Brain microvascular endothelial cell (primary cell): ENCODE measurements at places on chromosomes 3 and 15.
A peak's percentile ranks its signal among the peaks of the same experiment; 100 is the strongest.

DNA sequence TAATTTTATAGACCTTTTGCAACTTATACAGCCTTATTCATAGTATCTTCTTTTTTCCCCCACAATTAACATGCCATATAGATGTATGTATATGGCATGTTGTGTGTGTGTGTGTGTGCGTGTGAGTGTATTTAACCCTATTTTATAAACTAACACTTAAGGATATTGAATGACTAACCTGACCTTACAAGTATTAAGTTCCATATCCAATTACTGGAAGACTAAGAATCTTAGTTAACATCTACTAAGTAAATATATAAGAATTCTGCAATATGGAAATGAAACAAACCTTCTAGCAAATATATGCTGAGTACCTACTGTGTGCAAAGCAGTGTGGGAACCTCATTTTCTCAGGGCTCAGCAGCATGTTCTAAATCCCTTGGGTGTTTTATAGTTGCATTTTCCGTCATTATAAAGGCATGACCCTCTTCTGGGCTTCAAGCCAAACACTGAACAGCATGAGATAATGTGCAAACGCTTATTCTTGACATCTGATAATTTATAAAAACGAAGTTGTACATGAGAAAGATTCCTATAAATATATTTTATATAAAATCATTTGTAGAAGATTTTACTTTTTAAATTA, 105.5 kb downstream of the NLGN1 start:
- peak; percentile 79 for DNase-seq

- peak; percentile 41 for DNase-seq
These were observed 101.4 kb downstream of the ABI3BP start for GRCh38 chr3:100891827-100892226.

- no peak for DNase-seq
These were observed 187.5 kb downstream of the SPATA16 start for GRCh38 chr3:172953571-172953970.

DNA sequence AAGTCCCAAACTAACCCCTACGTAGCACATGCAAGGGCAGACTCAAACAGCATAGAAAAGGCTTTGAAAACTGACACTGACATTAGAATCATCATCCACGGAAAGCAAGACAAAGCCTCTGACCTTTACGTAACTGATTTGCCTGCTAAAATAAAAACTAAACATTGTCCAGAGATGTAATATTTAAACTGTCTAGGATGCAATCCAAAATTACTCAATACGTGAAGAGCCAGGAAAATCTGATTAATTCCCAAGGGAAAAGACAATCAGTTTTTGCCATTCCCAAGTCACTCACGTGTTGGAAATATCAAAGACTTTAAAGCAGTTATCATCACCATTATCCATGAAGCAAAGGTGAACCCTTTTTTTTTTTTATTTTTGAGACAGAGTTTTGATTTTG, 13.3 kb upstream of the IQCF1 start:
- DNase-seq: no peak

DNA sequence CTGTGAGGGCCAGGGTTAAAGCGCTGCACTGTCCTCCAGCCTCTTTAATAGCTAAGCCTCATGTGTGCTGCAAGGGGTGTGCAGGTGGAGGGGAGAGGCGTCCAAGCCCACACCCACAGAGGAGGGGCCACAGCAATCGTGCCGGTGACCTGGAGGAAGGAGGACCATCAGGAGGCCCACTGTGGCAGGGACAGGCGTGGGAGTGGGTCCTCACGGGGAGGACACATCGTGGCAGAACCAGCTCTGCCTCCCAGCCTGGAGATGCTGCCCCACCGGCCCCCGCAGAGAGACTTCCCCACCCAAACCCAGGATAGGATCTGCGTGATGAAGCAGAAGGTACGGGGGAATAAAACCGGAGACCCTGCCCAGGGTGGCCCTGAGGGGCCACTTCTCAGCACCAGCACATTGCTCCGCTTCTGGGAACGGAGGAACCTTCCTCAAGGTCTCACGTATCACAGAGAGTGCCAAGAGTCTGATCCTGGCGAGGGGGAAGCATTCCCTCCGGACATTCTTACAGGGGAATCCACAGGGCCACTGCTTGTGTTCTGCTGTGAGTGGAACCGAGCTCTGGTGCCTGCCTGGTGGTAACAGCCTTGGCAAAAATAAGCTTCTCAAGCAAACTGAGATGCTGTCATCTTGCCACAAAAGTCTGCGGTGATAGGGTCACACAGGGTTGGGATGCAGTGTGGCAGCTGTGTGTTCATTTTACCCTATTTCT, 199.8 kb downstream of the XXYLT1 start:
- no peak for DNase-seq

DNA sequence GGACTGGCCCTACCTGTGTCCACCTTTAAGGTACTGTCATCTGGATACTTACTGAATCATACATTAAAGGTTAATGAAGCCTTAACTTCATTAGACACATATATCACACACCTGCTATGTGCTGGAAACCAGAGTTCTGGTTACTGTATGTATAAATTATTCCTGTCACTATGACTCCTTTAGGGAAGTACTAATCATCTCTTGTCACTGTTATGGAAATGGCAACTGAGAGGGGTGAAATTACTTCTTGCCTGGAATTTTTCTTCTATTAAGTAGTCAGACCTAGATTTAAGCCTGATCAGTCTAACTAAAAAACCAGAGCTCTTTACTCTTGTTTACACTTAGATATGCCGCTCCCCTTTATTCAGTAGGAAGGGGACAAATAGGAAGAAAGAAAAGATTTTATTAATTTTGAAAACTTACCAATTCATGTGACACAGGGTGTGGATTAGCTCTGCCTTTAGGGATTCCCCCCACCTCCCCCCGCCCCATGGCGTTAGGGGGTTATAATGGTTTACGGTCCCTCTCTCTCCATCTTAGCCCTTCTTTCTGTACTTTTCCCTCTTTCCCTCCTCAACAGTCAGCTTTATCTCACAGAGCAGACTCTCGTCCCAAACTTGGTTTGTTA, 152.5 kb downstream of the KLHL25 start:
- no peak for DNase-seq

GRCh38 chr3:113802795-113803455, 35.7 kb upstream of the GRAMD1C start:
- no peak for DNase-seq

- no peak for DNase-seq
These were observed 138.5 kb downstream of the RORA start for GRCh38 chr15:61090386-61091288.

DNA sequence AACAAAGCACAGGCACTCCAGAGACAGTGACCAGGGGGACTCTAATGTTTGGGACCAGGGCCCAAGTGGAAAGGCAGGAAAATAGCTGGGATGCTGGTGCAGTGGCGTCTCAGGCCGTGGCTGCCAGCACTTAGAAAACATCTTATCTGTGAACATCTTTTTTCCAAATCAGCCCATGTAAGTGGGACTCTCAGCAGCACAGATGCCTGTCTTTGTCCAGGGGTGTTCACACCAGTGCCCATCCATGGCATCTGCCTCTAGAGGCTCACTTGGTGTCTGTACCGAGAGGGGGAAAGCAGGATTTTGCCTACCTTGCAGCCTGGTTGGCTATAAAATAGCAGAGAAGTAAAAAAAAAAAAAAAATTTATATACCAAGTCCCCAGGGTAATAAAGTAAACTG, 26.7 kb downstream of the SLC12A8 start:
- DNase-seq: no peak

DNA sequence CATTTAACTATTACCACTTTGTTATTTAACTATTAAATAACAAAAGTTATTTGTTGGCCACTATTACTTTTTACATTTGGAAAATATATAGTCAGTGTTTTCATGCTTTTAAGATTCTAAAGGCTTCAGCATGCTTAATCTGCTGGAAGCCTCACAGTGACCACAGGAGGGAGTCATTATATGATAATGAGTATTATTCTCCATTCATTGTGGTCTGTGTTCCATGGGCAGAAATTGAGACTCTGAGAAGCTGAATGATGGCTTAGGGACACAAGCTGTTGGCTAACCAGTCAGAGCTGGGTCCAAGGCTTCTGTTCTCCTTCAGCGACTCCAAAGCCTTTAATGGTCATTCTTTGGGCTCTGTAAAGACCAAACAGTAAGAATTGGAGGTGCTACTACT, 64.7 kb downstream of the BFSP2 start:
- peak; percentile 49 for DNase-seq

DNA sequence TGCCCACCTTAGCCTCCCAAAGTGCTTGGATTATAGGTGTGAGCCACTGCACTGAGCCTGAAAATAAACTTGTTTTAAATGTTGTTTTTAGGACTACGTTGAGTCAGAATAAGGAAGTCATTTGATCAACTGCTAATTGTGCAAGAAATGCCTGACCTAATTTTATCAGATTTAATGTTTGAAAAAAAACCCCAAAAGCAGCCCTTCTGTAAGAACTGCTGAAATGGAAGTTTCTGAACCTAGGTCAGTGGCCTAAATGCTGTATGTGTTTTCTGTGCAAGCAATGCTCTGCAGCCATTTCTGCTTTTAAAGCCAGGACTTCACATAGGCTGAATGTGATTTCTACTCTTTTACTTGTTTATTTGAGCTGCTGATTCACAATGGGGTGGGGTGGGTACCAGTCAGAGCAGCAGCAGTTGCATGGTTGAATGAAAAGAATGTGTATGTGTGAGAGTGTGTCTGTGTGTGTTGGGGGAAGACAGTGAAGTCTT, 6.6 kb downstream of the GPX1 start:
- DNase-seq: peak; percentile 84

DNA sequence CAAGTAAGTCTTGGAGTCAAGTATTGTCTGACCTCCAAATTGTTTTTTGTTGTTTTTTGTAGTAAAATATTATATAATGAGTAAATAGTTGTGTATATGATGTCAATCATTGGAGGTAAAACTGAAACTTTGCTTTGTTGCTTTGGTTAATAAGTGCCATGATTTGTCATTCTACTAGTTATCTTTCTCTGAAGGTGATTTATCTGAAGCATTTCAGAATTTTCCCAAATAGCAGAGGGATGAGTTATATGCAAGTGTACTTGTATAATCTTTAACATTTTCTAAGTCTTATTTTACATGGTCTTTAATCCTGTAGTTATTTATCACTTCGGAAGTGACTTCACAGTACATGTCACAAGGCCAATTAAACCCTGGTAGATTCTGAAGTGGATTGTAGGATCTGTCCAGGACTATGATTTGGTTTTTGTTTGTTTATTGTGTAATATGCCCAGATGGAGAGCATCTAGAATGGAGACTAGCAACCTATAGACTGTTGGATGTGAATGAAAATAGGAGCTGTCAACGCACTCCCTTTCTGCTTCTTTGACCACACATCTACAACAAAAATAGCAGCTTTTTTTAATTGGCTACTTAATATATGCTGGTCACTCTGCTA, 93.1 kb upstream of the SAMMSON start:
- DNase-seq: no peak

DNA sequence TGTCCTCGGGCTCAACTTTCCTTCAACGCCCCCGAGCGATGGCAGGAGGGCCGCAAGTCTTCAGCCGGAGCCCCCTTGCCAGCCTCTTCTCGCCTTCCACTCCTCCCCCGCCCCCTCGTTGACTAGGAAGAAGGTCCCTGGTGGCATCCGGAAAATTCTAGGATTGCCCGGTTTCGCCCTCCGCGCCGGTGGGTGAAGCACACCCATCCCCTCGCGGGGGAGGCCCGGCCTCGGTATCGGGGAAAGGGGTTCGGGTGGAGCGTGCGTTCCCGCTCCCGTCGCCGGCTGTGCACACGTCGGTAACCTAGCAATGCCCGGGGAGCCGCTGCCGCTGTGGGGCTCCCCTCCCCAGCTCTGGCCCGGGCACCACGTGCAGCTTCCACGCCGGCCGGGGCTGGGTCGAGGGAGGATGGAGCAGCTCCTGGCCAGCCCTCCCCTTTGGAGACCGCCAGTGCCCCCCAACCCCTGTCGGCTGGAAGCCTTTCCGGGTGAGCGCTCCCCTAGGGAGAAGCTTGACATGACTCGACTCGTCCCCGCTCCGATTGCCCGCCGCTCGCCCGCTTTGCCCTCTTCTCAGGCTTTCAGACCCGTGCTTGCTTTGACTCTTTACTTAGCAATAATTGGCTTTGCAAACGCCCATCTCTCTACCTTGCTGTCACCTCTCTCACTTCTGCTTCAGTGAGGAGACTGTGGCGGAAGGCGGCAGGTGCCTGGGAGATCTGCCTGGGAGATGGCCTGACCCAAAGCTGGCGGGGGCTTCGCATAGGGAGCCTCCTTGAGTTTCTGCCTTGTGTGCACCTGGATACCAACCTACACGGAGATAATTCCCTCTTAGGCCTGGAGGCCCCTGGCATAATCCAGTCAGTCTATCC, 1.3 kb downstream of the CACNA1D start:
- no peak for DNase-seq

- no peak for DNase-seq
These were observed 87.6 kb downstream of the BDH1 start for GRCh38 chr3:197468167-197468566.

DNA sequence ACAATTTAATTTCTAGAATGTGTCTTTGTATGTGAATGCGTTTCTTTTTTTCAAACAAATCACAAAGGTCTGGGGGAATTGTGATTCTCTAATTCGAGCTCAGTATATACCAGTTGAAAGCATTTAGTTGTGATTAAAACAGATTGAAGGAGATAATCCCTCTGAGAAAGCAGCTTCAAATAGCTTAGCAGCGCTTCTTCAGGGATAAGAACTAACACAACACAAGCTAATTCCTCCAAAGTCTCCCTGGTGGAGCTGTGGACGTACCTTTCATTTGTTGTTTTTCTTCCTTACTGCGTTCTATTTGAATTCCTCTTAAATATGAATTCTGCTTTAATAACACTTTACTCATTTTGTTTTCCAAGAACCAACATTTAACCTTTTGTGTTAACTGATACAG, 286.7 kb downstream of the ROBO2 start:
- DNase-seq: no peak

GRCh38 chr15:88256279-88257230, at the start of gene NTRK3:
Gene NTRK3, minus strand, starts transcription at chr15:88256739. Its CDS starts 586 bp downstream, at chr15:88256153.
- DNase-seq: no peak

DNA sequence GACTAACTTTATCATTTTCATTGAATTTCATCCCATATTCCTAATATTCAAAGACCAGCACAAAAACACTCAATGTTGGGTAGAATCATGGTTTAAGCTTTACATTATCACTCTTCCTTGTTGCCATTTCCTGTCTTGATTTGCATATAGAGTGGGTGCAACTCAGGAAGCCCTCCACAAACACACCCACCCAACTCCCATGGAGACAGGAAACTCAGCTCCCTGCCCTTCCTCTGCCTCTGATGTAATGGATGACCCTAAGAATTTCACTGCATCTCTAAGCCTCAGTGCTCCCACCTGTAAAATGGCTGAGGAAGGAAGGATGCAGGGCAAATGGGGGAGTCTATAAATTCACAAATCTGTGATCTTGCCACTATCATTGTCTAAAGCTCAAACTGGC, 98.1 kb upstream of the BFSP2 start:
- DNase-seq: peak; percentile 65

- no peak for DNase-seq
These were observed 39.0 kb downstream of the KIF9 start for GRCh38 chr3:47243419-47244147.
